ENCODE measurements at places on chromosomes 5 and 9.

- no peak for DNase-seq
Measured at GRCh38 chr9:85244856-85245255, 496.9 kb downstream of the AGTPBP1 start.

GRCh38 chr5:72451741-72452505 is 55.3 kb downstream of the ZNF366 start:
- no peak for DNase-seq

DNA sequence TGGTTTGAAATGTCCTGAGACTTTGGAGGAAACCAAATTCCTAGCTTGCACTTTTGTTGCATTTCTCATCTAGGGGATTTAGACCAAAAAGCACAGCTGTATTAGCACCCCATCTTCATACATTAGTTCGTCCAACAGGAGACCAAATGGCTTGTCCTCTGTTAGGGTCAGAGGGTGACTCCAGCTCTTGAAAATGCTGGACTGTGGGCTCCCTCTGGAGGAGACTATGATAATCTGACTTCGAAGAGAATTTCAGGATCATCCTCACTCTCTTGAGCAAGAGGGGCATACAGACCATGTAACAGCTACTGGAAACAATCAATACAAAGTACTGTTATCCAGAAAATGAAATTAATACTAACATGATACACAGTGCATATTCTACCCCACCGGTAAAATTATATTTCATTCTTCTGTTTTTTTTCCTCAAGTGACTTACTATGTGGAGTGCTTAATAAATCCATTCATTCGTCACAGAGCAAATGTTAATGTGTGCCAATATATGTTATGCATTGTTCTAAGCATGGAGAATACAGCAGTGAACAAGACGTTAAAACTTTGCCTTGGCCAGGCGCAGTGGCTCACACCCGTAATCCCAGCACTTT is 63.7 kb upstream of the PPP2CA start:
- peak; percentile 35 for DNase-seq

- no peak for DNase-seq
Measured at GRCh38 chr5:33867241-33867640, 24.5 kb downstream of the ADAMTS12 start.

DNA sequence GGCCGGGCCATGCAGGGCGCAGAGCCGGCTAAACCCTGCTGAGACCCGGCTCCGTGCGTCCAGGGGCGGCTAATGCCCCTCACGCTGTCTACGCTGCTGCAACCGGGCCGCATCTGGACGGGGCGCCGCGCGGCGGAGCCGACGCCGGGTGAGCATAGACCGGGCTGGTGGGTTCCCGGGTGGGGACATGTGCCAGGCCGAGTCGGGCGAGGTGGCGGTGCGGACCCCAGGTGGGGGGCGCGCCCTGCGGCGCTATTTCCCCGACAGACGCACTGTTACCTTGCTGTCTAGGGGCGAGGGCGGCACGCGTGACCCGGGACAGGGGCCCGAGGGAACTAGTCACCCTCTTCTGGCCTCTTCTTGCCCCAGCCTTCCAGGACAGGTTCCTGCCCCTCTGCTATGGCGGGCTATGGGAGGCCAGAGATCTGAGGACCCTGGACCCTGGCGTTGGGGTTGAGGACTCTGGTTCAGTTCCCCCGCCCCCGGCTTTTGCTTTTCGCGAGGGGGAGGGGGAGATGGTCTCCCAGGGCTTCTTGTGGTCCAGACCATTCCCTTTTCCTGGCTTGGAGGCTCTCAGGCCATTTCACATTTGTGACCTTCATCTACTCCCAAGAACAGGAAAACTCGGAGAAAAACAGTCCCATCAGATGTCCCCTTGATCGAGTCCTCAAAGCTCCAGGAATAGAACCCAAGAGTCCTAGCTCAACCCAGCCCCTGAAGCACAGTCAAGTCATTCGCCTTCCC is 536 bp downstream of the SLC27A4 start:
- DNase-seq: no peak

DNA sequence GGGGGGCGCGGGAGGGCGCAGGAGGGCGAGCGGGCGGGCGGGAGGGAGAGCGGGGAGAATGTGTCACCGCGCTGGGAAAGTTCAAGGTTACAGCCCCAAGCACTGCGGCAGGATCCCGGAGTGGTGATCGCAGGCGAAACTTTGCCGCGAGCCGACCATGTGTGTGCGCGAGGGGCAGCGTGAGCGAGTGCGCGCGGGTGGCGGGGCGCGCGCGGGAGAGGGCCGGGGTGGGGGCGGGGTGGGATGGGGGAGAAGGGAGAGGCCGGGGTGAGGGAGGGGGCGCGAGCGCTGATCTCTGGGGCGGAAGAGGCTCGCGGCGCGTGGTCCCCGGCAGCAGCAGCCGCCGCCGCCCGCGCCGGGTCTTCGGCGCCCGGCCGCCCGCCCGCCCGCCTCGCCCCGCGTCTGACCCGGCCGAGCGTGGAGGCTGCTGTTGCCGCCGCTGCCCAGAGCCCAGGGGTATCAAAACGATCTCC is at the start of gene NFIB:
Gene NFIB (minus strand): TSS at position 191 of the 473 bp plus-strand sequence. CDS start 630 bp downstream, outside the sequence.
- peak; percentile 28 for DNase-seq
